ENCODE measurements at places on chromosomes 2 and 18.

DNA sequence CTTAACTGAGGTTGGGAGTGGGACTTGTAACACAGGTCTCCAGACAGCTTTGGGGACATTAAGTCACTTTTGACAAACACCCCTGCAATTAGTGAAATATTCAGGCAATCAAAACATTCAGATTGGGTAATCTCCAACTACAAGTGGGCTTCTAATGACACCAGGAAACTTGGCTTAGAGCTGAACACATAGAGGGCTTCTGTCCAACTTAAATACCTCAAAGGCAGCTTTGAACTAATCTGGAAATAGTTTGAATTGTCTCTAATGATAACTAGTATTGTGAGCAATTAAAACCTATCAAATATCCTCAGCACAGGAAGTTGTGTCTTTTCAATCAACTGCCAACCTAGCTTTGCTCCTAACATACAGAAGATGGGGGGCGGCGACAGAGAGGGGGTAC is 5.1 kb upstream of the ASPRV1 start:
- no peak for DNase-seq

- no peak for DNase-seq
Measured at GRCh38 chr2:132720393-132720792, 50.4 kb upstream of the LYPD1 start.

- DNase-seq: no peak
Measured at GRCh38 chr2:206273905-206274304, 558 bp upstream of the ZDBF2 start.

- DNase-seq: no peak
Measured at GRCh38 chr2:176280867-176281658, 11.8 kb downstream of the MTX2 start.

DNA sequence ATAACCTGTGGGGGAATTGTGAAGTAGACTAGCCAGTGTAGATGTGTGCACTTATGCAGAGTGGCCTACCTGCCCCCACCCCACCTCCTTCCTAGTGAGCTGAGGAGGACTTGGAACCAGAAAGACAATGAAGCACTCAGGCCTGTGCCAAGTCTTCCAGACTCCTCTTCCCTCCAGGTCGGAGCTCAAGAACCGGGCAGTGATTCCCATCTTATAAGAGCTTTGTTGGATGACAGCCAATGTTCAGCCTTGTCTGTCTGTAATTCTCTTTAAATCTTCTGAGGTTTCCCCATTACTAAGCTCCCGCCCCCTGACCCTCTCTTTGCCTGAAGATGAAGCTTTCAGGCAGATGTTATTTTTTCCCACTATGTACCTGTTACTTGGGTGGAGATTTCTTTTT is 121.0 kb downstream of the SMAD2 start:
- no peak for DNase-seq

DNA sequence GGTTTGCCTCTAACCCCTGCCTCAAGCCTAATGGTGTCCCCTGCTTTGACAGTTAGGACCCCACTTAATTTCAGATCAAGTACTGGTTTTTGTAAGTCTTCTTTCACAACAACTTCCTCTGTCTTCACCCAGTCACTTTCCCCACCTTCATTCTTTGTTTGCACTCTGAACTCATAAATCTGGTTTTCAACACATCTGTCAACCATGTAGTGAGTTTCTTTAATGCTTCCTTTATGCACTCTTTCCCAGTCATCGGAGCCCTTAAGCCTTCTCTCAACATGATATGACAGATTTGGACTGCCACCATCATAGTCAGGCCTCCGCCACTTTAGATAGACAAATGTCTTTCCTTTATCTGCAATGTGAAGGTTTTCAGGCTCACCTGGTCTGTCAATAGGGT is 109.1 kb downstream of the PLEKHA3 start:
- no peak for DNase-seq

DNA sequence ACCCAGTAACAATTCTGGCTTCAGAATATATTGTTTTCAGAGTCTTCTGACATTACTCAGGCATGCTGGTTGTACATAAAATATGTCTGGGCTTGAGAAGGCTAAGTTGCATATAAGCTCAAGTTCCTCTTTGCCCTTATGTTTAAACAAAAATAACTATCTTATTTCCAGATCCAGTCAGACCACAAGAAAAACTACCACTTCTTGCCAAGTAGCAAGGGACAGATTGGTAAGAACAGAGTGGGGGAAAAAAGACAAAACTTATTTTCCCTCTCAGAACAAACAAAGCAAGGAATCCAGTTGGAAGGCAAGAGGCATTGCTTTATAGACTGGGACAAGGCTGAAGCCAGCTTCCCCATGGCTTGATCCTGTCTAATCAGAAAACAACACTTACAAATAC is 1036.7 kb upstream of the CELF4 start:
- DNase-seq: no peak
